ENCODE measurements at places on chromosomes 5 and 9. TPM values are rescaled to one million over a fixed set of nuclear protein-coding genes. Genes with fewer than 3 reads are reported as not detected.

- DNase-seq: no peak
Measured at GRCh38 chr9:135945969-135946368, 15.2 kb downstream of the UBAC1 start.

DNA sequence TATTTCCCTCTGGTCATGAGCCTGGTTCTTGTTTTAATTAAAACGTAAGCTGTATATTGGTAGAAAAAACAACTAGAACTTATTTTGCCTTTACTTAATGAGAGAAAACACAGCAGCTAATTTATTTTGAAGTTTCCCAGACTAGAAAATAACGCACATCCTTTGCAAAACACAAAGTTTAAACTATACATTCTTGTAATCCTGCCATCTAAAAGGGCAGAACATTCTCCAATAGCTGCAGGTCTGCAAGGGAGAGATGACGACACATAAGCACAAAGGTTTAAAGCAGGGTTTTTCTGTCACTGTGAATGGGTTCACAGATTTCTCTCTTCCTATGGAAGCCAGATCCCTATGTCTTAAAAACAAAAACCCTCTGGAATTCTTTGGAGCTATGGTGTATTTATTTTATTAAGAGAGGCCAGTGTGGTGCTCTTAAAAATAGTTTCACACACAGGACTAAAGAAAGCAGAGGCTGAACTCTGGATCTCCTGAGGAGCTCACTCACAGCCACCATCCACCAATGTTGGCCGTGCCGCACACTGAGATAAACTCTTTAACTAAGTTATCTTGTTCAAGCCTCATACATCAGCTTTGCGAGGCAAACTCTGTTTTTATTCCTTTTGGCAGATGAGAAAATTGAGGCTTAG lies 82.4 kb downstream of the SNCAIP start:
- DNase-seq: no peak

GRCh38 chr5:16057277-16057676 lies 122.3 kb downstream of the MARCHF11 start:
- no peak for DNase-seq

- DNase-seq: peak; percentile 92
Measured at GRCh38 chr5:81851481-81852178, 100.7 kb upstream of the SSBP2 start.

- DNase-seq: no peak
Measured at GRCh38 chr5:130061746-130062145, 157.5 kb downstream of the CHSY3 start.

DNA sequence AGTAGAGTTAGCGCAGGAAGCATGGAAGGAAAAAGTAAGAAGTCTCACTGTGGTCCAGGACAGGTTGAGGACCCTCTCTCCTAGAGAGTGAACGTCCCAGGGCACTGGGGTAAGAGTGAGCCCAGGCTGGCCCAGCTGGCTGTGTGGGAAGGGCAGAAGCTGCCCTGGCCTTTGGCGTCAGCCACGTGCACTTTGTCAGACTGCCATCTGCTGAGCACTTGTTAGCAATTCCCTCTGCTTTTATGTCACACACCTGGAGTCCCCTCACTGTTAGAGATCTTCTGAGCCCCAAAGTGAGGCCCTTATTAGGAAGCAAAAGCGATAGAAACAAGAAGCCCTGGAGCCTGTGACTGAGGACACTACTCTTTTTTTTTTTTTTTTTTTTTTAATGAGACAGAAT lies 79.1 kb downstream of the UGCG start:
- DNase-seq: peak; percentile 37

GRCh38 chr5:73303148-73304079 lies 130.4 kb downstream of the TMEM174 start:
- no peak for DNase-seq

GRCh38 chr5:132239776-132240175 lies 12.1 kb upstream of the P4HA2 start:
- DNase-seq: no peak

- DNase-seq: no peak
Measured at GRCh38 chr5:44486591-44486990, 97.4 kb upstream of the FGF10 start.

DNA sequence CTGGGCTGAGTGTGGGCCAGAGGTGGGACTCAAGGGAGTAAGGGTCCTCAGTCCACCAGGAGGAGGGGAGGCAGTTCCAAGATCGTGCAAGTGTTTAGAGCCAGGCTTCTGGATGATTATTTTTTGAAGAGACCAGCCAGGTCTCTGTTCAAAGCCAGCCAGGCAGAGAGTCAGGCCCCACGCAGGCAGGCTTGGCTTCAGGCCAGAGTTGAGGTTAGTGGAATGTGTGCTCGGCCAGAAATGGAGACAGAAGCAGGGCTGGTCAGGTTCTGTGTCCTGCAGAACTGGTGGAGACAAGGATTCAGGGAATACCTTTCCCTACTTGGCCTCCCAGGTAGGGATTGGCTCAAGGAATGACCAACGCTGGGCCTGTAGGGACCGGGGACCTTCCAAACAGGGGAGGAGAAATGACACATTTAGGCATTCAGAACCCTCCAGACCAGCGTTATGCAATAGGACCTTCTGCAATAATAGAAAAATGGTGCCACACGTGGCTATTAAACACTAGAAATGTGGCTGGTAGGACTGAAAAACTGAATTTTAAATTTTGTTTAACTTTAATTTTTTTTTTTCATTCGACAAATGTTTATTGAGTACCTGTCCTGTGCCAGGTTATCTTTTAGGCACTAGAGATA lies 106.2 kb downstream of the CMYA5 start:
- no peak for DNase-seq

DNA sequence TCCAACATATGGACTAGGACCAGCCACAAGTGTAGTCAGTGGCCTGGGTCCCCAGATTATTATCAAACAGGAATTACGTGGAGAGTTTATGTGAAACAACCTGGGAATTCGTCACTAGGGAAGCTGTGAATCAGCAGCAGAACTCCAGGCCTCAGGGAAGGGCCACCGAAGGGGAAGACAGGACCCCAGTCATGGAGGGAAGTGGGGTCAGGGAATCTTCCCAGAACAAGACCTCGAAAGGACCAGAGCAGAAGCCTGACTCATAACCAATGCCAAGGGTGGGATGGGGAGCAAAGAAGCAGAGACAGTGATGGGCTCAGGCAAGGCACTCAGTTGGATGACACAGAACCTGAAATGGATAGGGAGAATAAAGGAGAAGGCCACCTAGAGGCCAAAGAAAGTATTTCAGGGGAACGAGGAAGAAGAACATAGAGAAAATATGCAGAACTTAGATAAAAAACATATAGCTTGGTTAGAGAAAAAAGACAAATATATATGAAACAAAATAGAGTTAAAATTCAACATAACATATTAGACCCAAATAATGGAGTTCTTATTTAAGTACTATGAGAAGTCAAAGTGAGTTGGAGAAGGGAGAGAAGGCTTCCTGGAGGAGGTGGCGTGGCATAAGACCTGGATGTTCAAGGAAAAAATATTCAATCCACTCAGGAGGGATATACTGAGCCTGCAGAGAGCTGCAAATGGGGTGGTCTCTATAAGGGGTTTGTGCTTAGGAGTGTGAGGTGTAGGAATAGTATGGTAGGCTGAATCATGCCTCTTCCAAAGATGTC lies 66.7 kb upstream of the CAST start:
- no peak for DNase-seq

GRCh38 chr5:154626876-154627557 lies 128.2 kb upstream of the LARP1 start:
- no peak for DNase-seq

DNA sequence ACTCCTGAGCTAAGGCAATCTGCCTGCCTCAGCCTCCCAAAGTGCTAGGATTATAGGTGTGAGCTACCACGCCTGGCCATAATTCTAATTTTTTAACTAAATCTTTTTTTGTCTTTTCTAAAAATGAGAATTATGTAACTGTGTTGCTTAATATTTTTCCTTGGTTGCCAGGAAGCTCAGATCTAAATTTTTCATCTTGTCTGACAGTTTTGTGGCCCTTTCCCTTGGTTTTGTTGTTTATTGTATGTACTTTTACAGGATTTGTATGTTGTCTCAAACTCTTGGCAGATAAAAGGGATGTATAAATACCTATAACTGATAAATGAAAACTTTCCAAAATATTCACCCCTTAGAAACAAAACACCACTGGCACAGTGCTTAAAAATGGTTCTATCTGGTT lies 88.2 kb upstream of the KLF9 start:
- no peak for DNase-seq

NUTM2G gene
- not detected for total RNA-seq

C1QTNF3 gene
- 3.3 TPM for total RNA-seq

ADAMTSL1 gene
- total RNA-seq: not detected

SCAI gene
- 6.3 TPM for total RNA-seq

LCN6 gene
- not detected for total RNA-seq

SVEP1 gene
- not detected for total RNA-seq

ADAM19 gene
- total RNA-seq: 6.5 TPM

TEX48 gene
- total RNA-seq: not detected

Measured in CD8-positive, alpha-beta T cell (primary cell).